ENCODE measurements at places on chromosomes 2 and 18.

DNA sequence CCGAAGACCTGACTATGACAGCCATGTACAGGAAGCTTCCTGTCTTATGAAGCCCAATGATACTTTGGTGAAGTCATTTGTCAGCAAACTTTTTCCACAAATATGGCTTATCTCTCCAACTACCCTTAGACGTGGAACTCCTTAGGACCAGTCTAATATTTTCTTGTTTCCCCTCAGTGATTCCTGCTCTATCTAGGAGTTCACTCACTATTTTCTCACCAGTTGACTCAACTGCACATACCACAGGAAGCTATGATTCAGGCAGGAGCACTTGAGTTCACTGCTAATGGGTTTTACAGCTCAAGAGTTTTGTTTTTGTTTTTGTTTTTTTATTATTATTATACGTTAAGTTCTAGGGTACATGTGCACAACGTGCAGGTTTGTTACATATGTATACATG lies 109.3 kb downstream of the ANTXR1 start:
- no peak for DNase-seq

DNA sequence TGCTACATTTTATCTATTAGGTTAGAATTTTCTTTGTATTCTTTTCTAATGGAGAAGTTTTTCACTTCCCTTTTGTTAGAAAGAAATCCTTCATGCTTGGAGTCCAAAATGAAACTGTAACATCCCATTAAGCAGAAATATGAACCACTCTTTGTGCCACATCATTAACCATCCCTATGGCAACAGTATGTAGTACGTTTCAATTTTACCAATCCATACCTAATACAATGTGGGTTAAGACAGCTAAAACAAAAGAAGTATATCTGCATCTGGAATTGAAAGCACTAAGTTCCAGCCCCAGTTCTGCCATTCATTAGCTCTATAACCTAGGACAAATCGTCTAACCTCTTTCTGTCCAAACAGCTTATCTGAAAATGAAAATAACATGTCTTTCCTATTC lies 409.2 kb upstream of the SPHKAP start:
- no peak for DNase-seq

GRCh38 chr2:64021578-64021977 lies 2.4 kb upstream of the VPS54 start:
- no peak for DNase-seq

- DNase-seq = no peak
Observed at GRCh38 chr2:104975851-104976250, 62.0 kb upstream of the MRPS9 start.

Measured in activated CD4-positive, CD25-positive, alpha-beta regulatory T cell (primary cell).